ENCODE measurements at places on chromosomes 6 and 20. TPM values are rescaled to one million over a fixed set of nuclear protein-coding genes. Genes with fewer than 3 reads are reported as not detected.
A peak's percentile ranks its signal among the peaks of the same experiment; 100 is the strongest.

DNA sequence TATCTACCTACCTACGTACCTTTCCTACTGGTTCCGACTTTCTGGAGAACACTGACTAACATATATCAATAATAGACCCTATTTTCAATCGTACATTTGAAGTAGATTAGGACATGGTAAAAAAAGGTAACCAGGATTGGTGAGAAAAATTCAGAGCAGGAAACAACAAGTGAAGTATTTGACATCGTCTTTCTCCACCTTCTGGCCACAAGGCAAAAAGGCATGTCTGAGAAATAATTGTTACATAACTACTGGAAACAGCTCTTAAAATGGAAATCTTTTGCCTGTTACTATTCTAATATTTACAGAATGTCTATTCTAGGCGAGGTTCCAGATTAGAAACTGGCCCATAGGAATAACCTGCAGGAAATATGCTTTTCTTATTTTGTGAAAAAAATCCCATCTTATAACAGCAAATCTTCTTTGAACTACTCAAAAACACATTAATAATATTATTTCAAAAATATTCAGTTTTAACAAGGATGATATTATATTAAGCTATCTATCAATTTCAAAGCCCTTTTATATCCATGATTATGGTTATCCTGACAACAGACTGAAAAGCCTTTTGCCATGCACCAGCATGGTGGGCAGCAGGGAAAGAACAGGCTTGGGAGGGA lies 80.8 kb downstream of the RCAN2 start:
- no peak for DNase-seq
- H3K4me1 ChIP-seq: peaks cover 41% of the 10 kb centered on the region
- H3K36me3 ChIP-seq: no peaks in the 10 kb centered on the region

GRCh38 chr20:51700809-51701285 lies 67.3 kb downstream of the ATP9A start:
- DNase-seq: no peak
- no peaks in the 10 kb centered on the region for H3K27me3 ChIP-seq
- H3K4me3 ChIP-seq: no peak overlapping the region
- H3K27ac ChIP-seq: no peak overlapping the region

- H3K27me3 ChIP-seq: no peaks in the 10 kb centered on the region
- H3K4me1 ChIP-seq: no peaks in the 10 kb centered on the region
- no peak overlapping the region for H3K4me3 ChIP-seq
- no peaks in the 10 kb centered on the region for H3K36me3 ChIP-seq
- peak; percentile 52 for DNase-seq
These were observed 196.0 kb downstream of the MAFB start for GRCh38 chr20:40493071-40493470.

GRCh38 chr6:37074053-37074827 lies 68.8 kb downstream of the FGD2 start:
- H3K36me3 ChIP-seq: no peaks in the 10 kb centered on the region
- no peak for DNase-seq
- H3K4me3 ChIP-seq: no peak overlapping the region

GRCh38 chr6:134253681-134254080 lies 64.2 kb downstream of the SGK1 start:
- H3K36me3 ChIP-seq: no peaks in the 10 kb centered on the region
- H3K4me3 ChIP-seq: no peak overlapping the region
- DNase-seq: no peak
- H3K4me1 ChIP-seq: no peaks in the 10 kb centered on the region
- H3K27me3 ChIP-seq: no peaks in the 10 kb centered on the region

DNA sequence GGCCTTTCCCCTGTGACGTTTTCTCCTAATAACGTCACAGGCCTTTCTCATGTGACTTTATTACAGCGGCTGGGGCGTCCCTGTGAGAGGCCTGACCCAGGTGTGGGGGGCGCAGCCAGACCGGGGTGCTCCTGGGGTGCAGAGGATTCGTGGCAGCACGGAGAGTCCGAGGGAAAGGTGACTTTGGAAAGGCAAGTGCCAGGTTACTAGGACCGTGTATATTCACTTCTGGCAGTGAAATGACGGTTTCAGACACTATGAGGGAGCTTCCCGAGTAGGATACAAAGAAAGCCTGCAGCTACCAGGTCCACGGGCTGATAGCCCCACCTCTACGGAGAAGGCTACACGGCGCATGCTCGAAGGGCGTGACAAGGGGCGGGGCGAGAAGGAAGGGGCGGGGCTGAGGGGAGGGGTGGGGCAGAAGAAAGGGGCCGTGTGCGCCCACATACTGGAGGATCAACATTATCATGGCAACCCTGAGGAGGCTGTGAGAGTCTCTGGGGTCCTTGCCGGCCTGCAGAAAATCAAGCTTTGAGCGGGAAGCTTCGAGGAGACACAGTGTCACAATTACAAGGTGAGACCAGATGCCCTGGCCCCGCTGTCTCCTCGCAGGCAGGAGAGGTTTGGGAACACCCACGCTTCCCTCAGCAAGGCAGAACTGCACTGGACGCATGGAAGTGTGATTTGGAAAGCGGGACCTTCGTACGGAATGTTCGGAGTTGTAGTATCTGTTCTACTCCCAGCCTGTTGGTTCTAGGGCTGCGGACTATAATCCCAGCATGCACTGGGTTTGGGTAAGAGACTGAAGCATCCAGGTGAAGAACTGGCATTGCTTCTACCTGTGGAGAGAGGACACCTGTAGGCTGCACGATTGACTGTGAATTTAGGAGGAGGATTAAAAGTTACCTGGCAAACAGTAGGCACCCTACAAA lies 54.4 kb upstream of the ZNF337 start:
- no peaks in the 10 kb centered on the region for H3K36me3 ChIP-seq
- H3K27me3 ChIP-seq: no peaks in the 10 kb centered on the region
- no peak overlapping the region for H3K27ac ChIP-seq

DNA sequence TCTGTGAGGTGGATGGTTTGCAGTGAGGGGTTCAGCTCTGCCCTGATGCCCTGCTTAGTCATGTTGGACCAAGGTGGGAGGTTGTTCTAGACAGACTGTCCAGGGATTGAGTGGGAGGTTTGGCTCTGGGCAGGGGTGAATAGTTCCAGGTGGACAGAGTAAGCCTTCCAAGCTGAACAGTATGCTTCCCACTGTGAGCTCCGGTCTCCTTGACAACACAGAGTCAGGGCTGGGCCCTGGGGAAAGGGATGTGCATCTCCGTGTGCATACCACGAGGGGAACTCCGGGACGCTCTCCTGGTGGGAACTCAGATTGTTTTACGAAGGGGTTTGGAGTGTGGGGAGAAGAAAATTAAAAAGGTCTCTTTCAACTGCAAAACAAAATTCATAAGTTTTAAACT lies 174.7 kb downstream of the DHX35 start:
- DNase-seq: no peak
- no peaks in the 10 kb centered on the region for H3K27me3 ChIP-seq
- H3K4me1 ChIP-seq: no peaks in the 10 kb centered on the region
- H3K4me3 ChIP-seq: no peak overlapping the region

DNA sequence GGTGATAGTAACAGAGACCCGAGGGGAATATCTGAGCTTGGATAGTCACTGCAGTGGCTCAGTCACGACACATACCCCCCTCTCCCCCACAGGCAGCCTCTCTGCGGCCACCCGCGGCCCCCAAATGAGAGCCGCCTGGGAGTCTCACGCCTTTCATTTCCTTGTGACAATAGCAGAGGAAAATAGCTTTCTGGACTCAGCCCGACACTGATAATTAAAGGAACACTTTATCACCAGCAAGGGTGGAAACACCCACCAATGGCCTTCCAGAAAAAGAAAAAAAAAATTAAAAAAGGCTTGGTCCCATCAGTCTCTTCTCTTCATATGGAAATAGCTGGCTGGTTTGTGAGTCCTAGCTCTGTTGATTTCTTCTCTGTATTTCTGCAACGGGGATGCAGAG lies 35.1 kb upstream of the KCNG1 start:
- H3K27ac ChIP-seq: no peak overlapping the region
- H3K27me3 ChIP-seq: no peaks in the 10 kb centered on the region
- no peaks in the 10 kb centered on the region for H3K4me1 ChIP-seq
- no peak overlapping the region for H3K4me3 ChIP-seq

DNA sequence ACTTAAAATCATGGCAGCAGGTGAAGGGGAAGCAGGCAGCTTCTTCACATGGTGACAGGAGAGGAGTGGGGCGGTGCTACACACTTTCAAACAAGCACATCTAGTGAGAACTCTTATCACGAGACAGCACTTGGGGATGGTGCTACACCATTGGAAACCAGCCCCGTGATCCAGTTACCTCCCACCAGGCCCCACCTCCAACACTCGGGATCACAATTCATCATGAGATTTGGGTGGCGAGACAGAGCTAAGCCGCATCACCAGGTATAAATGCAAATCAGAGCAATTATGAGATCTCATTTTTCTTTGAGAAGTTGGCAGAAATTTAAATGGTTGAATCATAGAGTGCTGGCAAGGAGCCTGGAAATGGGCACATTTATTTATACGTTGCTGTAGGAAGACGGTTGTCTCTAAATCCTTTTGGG lies 31.4 kb downstream of the IGF2R start:
- H3K27ac ChIP-seq: no peak overlapping the region
- no peaks in the 10 kb centered on the region for H3K27me3 ChIP-seq

GRCh38 chr6:35669451-35670045 lies 19.2 kb downstream of the FKBP5 start:
- no peak overlapping the region for H3K27ac ChIP-seq
- H3K4me3 ChIP-seq: no peak overlapping the region
- H3K36me3 ChIP-seq: peaks cover 3% of the 10 kb centered on the region
- H3K27me3 ChIP-seq: no peaks in the 10 kb centered on the region
- peaks cover 48% of the 10 kb centered on the region for H3K4me1 ChIP-seq

DNA sequence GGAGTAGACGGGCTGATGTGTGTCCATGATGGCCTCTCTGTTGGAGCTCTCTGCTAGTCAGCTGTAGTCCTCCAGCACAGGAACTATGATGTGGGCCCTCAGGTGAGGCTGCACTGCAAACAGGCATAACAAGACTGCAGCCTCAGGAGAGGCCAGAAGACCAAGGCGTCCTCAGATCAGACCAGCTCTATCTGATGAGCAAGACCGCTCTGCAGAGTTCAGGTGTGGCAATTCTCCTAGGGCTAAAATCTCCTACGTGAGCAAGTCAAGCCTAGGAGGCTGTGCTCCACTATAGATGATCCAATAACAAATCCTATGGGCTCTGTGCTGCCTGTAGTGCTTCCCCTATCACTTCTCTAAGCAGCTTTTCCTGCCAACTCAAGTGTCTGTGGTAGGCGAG lies 633.4 kb upstream of the SYNCRIP start:
- H3K4me1 ChIP-seq: no peaks in the 10 kb centered on the region
- no peaks in the 10 kb centered on the region for H3K27me3 ChIP-seq
- no peak overlapping the region for H3K4me3 ChIP-seq
- no peaks in the 10 kb centered on the region for H3K36me3 ChIP-seq
- DNase-seq: no peak

DNA sequence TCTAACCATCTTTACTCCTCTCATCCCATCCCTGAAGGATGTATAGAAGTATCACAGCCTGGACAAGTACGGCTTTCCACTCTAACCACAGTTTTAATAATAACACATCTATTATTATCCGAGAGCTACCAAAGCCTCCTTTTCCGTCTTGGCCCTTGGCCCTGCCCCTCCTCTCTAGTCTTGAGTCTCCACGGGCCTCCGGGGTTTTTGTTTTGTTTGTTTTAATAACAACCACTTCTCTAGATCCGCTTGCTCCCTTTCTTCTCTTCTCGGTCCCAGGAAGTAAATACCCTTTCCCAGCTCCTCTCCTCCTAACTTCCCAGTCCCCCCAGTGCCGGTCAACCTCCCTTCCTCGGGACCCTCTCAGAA lies 661 bp downstream of the LCA5 start:
- no peak for DNase-seq
- H3K27me3 ChIP-seq: no peaks in the 10 kb centered on the region
- H3K27ac ChIP-seq: peak overlapping the region; percentile 96
- H3K36me3 ChIP-seq: no peaks in the 10 kb centered on the region
- H3K4me3 ChIP-seq: peak overlapping the region; percentile 92

DNA sequence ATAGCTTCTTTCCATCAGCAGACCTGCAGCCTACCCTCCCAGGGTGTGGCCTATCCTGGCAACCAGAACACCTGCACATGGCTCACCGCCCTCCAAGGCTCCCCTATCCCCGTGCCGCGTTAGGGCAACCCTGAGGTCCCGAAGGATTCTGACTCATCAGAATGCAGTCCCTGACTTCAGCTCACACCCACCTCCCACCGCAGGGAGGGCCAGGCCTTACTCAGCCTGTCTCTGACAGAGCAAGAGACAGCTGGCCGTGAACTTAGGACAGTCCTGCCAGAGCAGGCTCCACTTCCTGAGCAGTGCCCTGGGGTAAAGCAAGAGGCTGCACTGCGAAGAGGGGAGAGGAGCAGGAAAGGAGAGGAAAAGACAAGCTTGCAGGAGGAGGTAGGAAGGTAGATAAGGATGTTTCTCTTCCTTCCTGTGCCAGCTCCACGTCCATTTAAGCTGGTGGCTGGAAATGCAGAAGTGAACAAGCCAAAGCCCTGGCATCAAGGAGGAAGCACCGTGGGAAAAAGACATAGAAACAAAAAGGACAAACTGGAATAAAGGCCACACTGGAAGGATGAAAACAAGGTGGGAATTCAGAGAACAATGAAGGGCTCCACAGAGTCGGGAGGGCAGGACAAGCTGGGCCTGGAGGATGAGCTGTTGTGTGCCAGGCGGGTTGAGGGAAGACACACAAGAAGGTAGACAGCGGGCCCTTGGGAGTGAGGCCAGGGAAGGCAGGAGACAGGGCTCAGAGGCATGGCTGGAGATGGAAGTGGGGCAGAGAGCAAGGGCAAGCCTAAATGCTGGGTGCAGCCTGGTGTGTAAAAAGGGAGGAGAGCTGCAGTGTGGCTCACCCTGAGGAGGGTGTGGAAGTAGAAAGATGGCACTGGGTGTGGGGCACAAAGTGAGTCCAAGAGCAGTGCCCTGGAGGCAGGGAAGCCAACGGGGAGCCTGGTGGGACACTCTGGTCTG lies 102.7 kb downstream of the SLC23A2 start:
- no peaks in the 10 kb centered on the region for H3K4me1 ChIP-seq
- DNase-seq: peak; percentile 25
- no peaks in the 10 kb centered on the region for H3K36me3 ChIP-seq
- no peak overlapping the region for H3K27ac ChIP-seq

The NKAIN4 gene
- total RNA-seq: not detected

The ULBP3 gene
- total RNA-seq: 0.78 TPM

Data from thoracic aorta (tissue), 2 donors.